ENCODE measurements at places on chromosomes 5 and 9.

- no peak for DNase-seq
Observed at GRCh38 chr5:2207109-2207399, 324.3 kb upstream of the IRX4 start.

GRCh38 chr5:39742916-39743315 lies 318.1 kb upstream of the DAB2 start:
- DNase-seq = no peak

DNA sequence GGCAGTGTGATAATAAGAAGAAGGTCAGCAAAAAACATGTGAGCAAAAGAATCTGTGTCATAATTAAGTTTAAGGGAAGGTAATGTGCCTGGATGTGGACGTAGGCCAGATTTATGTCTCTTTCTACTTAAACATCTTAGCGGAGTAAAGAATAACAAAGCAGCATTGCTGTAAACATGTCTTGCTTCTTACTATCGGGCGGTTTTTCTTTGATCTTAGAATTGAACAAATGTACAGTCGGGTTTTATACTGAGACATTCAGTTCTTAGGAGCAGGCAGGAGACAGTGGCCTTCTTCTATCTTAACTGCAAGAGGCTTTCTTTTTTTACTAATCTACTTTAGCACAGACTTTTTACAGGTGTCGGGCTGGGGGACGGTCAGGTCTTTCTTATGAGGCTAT lies 40.4 kb upstream of the FLT4 start:
- no peak for DNase-seq

DNA sequence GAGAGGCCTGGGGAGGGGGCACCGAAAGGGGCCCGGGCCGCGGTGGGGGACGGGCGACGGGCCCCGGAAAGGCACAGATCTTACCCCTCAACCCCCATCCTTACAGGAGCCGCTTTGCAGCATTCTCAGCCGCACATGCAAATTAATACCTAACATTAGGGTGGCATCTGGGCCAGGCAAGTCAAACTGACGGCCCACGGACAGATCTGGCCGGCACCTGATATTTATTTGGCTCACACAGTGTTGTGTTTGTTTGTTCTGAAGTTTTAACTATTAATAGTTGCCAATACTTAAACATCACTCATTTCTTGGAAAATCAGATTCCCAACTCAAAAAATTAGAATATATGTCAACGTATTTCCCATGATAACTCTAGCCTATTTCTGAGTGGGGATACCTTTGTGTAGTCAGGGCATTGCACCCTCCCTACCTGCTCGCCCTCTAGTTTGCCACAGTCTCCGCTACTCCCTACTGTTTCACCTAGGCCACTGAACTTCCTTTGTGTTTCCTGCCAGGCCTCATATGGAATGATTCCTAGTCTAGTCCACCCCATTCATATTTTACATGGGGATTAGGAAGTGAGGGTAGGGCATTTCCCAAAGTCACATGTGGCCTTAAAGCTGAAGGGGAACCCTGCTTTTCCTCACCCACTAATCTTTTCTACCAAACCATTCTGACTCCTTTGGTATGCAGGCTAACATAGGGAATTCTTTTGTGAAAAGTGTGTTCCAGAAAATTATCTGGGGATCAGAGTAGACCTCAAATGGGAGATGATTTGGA lies 71.9 kb upstream of the LARP1 start:
- no peak for DNase-seq

DNA sequence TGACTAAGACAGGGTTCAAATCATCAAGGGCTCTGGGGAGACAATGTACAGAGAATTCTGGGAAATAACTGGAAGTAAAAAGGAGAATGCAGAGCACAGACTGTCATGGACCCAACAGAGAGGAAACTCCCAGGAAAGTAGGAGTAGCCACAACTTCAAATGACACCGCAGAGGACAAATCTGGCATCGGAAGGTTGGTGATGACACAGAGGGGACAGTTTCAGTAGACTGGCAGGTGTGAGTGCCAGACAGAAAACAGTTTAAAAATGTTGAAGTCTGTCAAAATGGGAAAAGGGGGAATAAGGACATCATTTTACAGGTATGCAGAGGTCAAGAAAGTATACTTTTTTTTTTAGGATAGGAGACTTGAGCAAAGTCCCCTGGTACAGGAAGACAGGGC lies 70.2 kb downstream of the EPB41L4A start:
- no peak for DNase-seq

DNA sequence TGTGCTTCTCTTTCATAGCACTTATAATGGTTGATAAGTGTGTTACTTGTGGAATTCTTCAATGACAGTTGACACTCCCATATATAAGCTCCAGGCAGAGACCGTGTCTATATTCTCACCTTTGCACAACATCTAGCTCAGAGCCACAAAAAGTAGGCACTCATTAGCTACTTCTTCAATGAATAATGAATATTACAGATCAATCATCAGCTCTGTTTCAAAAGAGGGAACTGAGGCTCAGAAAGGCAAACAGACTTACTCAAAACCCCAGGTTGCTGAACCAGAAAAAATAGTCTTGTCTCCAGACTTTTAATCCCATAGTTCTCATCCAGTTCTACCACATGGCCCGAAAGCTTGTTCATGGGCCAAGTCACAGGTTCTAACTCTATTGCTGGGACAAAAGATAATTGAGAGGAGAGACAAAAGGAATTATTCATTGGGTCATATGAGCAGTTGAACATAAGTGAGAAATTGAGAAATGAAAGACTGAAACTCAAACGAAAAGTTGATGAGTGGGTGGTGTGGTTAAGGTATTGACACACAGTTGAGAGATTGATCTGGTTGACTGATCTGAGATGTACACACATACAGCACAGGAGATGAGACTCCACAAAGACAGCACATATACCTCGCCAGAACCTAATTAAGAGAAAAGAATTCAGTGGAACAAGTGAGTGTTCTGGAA lies 381.6 kb downstream of the EFNA5 start:
- no peak for DNase-seq

GRCh38 chr9:133558191-133559126 lies 24.0 kb downstream of the ADAMTSL2 start:
- no peak for DNase-seq
